ENCODE measurements at places on chromosomes 3 and 15.

DNA sequence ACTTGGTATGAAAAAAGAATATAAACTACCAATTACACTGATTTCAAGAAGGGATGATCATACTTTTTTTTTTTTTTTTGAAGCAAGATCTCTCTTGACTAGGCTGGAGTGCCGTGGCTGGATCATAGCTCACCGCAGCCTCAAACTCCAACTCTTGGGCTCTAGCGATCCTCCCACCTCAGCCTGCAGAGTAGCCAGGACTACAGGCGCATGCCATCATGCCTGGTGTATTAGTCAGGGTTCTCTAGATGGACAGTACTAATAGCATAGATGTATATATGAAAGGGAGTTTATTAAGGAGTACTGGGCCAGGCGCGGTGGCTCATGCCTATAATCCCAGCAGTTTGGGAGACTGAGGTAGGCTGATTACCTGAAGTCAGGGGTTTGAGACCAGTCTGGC is 11.5 kb upstream of the SEC11A start:
- no peak for DNase-seq

DNA sequence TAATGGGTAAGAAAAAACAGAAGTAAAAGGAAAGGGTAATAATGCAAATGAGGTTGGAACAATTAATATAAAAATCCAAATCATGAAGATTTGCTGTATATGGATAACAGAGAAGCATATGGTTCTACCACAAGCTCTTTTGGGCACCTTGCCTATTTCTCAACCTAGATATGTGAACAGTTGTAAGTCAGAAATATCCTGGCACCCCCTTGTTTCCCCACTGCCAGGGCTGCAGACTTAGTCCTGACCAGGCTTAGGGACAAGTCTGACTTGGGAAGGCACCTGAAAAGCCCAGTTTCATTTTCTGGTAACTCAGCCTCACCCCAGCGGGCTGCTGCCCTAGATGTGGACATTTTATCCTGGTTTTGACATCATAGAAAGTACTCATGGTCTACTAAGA is 183.2 kb upstream of the STAC start:
- no peak for DNase-seq

- no peak for DNase-seq
These were observed 1.5 kb downstream of the CAND2 start for GRCh38 chr3:12797892-12798558.

- no peak for DNase-seq
These were observed 144.1 kb downstream of the FILIP1L start for GRCh38 chr3:99970198-99970597.

DNA sequence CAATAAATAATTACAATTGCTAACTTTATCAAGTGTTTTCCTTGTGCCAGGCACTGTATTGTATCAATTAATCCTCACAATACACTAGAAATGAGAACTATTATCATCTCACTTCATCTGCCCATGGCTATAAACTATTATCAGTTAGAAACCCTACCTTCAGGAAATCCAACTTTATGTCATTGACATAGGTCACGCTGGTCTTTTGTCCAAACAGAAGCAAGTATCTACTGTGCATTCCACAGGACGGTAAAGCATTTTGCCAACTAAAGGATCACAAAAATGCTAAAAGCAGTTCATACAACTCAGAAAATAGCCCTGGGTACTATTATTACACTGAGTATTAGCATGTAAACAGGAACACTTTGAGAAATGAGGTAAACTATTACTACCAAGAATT is 9.6 kb downstream of the DENND6A start:
- DNase-seq, result no peak

- no peak for DNase-seq
These were observed 18.5 kb upstream of the REC114 start for GRCh38 chr15:73424506-73424905.

DNA sequence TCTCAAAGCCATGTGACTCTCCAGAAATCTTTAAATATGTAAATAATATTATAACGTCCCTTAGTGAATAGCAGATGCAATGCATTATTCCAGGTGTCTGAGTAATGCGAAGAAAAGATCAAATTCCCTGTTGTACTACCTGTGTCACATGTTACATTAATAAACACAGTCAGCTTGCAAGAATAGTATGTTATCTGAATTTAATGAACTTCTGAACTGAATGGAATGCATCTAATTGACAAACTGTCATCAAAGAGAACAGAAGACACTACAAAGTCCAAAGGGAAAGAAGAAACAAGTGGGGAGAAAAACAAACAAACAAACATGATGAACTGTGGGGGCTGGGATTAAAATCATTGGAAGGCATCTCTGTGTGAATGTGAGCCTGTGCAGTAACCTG is 508.8 kb downstream of the LPP start:
- DNase-seq, result no peak

GRCh38 chr15:41961001-41961518 is 11.3 kb downstream of the EHD4 start:
- no peak for DNase-seq

- no peak for DNase-seq
These were observed 469.3 kb upstream of the MCTP2 start for GRCh38 chr15:93762036-93762435.

DNA sequence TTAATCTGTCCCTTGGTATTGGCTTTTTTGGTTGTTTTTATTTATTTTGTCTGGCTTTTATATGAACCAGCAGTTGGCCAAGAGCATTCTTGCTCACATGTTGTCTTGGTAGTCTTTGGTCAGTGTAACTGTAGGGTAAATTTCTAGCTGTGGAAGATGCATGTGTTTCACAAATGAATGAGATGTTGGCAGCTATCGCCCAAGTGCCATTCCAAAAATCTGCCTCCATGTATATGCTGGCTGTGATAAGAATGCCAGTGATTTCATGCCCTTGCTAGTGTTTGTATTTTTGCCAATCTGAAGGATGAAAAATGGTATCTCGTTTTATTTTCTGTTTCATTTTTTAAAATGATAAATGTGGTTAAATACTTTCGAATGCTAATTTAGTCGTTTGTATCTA is 50.1 kb downstream of the TLNRD1 start:
- no peak for DNase-seq

DNA sequence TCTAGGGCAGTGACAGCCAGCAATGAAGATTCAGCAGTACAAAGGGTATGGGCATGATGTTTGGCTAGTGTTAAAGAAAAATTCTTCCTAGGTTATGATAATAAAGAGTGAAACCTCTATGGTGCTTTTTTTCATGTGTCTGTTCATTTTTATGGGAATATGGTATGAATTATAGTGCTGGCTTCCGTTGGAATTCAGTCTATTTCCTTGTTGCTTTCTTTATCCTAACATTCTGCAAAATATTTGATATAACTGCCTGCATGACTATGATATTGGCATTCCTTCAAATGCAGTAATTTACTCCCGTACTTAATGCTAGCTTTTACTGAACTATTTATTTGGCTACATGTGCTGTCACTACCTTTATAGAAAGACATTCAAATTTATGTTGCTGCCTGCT is 57.6 kb upstream of the ATP11B start:
- DNase-seq, result no peak

DNA sequence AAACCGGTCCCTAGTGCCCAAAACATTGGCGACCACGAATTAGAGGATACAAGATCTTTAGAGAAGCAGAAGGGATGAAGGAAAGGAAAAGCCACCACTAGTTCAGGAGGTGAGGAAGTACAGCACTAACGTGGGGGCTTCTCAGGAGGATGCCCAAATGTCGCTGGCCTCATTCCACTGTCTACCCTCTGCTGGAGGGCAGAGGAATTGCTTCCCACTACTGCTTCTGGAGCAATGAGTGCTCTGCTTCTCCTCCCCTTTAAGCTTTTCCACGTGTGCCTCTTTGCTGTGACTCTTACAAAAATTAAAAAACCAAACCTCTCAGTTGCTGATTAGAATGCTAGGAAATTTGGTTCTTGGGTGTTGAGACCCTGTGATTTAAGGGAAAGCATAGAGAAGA is 281.3 kb downstream of the CLSTN2 start:
- no peak for DNase-seq

GRCh38 chr3:177345973-177346503 is 148.8 kb upstream of the TBL1XR1 start:
- no peak for DNase-seq

GRCh38 chr3:105906836-105907235 is 38.0 kb upstream of the CBLB start:
- no peak for DNase-seq

- no peak for DNase-seq
These were observed 139.8 kb upstream of the SEMA6D start for GRCh38 chr15:47577461-47577860.

DNA sequence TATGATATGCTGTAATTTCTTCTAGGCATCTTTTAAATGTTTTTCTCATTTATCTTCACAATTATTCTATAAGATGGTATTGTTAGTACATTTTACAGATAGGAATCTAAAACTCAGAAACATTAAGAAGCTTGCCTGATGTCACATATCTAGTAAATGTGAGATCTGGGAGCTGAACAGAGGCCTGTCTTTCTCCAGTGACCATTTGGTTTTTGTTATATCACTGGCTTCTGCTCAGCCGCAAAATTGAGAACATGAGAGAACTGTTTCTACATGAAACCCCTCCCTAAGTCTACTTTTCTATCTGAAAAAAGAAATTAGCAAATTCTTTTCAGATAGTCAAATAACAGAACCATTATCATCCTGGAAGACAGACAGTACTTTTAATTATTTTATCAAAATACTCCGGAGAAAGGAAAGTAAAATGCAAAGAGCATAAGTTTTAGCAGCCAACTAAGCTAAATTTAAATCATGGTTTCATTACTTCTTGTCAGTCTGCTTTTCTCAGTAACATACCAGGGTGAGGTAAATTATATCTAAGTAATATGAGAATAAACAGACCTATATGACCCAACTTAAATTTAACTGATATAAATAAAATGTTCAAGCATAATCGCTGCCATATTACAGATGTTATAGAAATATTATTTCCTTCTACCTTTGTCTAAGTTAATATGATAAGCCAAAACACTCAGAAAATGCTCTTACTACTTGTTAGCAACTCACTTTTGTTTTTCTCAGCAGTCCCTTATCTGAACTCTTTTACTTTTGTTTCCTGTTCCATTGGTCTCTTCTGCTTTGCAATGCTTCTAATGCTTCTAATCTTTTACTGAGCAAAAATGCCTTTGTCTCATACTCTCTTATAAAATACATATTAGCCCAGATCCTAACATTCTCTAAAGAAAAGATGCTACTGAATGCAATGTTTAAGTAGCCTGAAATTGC is 68.0 kb upstream of the MBNL1 start:
- no peak for DNase-seq

- DNase-seq, result no peak
These were observed 4.4 kb upstream of the SEMA7A start for GRCh38 chr15:74438206-74438605.

- no peak for DNase-seq
These were observed 74.2 kb upstream of the POU1F1 start for GRCh38 chr3:87350367-87351199.

DNA sequence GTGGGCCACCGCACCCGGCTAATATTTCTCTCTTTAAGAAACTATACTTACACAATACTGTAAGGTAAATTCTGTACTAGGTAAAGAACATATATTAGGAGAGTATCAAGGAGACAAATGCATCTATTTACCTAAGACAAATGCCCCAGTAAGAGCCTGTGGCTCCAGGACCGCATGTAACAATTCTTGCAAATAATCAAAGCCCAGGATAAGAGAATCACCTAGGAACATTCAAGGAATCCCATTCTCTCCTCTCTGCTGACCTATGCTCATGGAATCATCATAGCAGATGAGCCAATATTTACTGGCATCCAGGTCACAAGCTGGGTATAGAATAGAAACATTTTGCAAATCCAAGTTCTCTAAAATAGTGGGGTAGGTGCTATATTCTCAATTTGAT is 347.7 kb downstream of the FOXP1 start:
- no peak for DNase-seq

GRCh38 chr15:88834211-88834812 is 31.1 kb downstream of the ACAN start:
- no peak for DNase-seq

DNA sequence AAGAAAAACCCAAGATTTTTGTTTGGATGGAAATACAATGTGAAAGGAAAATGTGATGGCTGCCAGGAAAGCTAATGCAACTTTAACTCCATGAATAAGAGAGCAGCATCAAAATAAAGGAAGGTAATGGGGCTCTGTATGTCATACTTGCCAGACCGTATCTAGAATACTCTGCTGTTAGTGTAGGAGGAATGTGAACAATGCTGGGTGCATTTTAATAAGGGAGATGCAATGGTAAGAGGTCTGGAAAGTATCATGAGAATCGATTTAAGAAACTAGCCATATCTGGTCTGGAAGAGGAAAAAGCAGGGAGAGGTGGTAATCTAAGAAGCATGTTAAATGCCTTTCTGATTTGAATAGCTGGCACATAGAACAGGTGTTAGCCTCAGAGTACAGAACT is 239.6 kb downstream of the GBE1 start:
- no peak for DNase-seq

GRCh38 chr15:28098766-28099554 is at the start of gene OCA2:
Gene OCA2 (minus strand): TSS chr15:28099315. CDS start chr15:28081874, 17,441 bp downstream.
- no peak for DNase-seq

- DNase-seq, result no peak
These were observed 10.3 kb downstream of the GK5 start for GRCh38 chr3:142215106-142215505.

- no peak for DNase-seq
These were observed 134.9 kb downstream of the FEZF2 start for GRCh38 chr3:62238431-62238830.

- no peak for DNase-seq
These were observed 692 bp downstream of the ZWILCH start for GRCh38 chr15:66505818-66506217.

DNA sequence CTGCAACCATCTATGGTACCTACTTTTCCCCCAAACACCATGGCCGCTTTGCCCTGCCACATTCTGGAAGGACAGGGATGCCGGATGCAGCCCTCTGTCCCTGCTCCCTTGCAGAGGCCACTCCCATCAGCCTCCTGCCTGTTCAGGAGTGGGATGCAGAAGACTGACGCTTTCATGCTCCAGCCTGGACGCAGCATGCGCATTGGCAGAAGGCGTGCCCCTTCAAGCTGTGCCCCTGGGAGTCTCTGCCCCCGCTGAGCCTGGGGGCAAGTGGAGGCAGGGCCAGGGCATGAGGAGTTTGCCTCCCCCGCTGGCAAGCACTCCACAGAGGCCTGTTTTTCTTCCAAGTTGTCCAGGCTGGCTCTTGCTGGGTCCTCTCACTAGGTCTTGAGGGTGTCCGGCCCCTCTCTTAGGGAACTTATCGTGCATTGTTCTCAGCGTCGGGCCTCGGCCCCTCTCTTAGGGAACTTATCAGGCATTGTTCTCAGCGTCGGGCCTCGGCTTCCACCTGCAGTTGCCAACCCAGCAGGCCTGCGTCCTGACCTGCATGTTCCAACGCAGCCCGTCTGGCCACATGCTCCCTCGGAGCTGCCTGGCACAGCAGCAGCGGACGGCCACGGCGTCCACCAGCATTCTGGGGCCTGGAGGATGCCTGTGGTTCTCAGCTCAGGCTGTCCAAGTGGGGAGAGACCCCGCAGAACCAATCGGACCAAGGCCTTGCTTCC is 14.6 kb upstream of the SNRPA1 start:
- DNase-seq, result no peak

DNA sequence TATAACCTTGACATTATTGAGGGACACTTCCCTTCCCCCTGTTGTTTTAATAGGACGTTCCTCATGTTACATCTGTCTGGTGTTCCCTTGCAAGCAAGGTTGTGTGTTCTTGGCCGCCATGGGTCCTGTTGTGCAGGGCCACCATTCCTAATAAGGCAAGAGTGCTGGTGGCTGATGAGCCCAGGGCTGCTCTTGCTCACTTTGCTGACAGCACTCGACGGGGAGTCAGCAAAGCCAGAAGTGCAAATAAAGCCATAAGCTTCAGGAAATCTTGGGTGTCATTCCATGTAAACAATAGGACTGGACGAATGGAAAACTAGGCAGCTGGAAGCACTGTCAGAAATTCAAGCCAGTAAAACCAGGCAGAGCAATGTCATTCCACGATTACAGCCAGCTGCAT is 75.8 kb downstream of the SQOR start:
- DNase-seq, result no peak
